ENCODE measurements at places on chromosomes 12 and 14.

GRCh38 chr14:51367600-51367931 lies 127.5 kb downstream of the TMX1 start:
- DNase-seq, result no peak

DNA sequence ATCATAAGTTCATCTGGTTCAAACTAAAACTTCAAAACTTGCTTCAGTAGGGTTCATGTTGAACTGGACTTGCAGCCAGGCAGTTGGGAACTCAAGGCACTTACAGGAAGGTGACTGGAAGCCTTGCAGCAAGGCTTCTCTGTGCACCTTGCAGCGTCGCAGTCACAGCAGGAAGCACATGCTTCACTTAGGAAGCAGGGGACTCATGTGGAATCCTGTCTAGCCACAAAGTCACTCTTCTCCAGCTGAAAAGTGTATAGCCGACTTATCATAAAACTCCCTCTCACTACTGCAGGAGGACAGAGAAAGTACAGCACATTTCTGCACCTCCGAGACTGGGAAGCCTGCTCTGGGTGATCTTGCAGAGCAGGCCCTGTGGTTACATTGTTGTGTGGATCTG lies 114.0 kb upstream of the PRB2 start:
- DNase-seq, result no peak

DNA sequence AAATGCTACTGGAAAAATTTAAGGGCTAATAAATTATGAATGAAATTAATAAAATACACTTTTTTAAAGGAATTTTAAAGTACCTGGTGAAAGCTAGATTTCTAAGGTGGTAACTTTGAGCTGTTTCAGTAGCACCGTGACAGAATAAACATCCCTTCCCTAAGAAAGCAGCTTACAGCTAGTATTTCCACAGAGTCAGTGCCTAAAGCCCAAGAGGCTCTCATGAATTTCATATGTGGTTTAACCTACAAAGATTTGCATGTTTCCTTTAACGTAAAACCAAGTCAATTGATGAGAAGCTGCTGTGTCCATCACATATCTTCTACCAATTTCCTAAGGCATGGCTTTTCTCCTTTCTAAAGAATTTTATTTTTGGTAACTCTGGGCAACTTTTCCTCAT lies 56.8 kb downstream of the IFNG start:
- no peak for DNase-seq

DNA sequence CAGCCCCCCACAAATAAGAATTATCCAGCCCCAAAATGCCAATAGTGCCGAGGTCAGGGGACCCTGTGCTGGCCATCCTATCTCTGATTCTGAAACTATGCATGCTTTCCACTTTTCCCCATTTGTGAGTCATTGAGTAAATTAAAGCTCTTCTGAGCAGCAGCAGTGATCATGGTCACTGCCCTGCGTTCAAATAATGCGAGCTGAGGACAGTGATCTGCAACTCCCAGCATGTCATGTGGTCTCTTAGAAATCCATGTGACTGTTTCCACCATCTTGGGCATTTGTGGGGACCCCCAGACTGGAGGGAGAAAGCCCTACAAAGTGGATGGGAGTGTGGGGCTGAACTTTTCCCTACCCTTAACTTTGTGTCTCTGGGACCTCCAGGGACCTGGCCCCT lies 53.8 kb downstream of the C14orf132 start:
- DNase-seq, result no peak

DNA sequence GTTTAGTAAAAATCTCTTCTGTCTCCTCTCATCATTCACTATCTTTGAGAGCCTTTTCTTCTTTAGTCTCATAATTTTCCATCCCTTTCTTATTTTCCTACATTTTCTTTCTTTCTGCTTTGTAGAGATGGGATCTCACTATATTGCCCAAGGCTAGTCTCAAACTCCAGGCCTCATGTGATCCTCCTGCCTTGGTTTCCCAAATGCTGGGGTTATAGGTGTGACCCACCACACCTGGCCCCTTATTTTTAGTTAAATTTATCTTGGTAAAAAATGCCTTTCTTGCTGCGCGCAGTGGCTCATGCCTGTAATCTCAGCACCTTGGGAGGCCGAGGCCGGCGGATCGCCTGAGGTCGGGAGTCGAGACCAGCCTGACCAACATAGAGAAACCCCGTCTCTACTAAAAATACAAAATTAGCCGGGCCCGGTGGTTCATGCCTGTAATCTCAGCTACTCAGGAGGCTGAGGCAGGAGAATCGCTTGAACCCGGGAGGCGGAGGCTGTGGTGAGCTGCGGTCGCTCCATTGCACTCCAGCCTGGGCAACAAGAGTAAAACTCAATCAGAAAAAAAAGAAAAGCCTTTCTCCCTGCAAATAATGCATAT lies 996 bp downstream of the SLC2A3 start:
- peak; percentile 43 for DNase-seq

- peak; percentile 30 for DNase-seq
Observed at GRCh38 chr14:51776102-51776894, 84.1 kb upstream of the GNG2 start.

- no peak for DNase-seq
Observed at GRCh38 chr14:94282991-94283723, 9.9 kb downstream of the SERPINA10 start.

GRCh38 chr14:94679937-94680861 lies 68.0 kb downstream of the SERPINA3 start:
- DNase-seq, result no peak

DNA sequence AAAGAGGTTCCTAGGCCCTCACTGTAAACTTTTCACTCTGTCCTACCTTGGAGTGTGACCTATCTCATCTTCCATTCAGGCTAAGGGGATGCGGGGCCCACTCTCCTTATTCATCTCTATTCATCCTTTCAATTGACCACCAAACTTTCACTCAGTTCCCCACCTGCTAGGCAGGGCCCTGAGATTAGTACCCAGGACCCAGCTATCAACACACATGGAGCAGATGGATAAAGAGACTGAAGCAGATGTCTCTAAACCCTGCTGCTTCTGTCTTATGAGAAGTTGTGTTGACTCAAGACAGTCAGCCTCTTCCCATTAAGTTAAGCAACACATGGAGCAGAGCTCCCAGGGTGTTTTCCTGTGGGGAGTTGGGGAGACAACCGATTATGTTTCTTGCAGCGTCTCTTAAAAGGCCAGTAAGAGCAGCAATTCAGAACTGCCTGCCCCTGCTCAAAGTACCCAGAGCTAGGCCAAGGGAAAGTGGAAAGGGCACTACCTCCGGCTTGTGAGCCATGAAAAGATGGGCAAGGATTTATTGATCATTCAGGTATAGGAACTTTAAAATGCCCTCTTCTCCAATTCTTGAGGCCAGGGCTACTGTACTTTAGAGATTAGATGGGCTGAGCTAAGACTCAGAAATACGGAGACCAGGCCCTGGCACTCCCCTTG lies 10.7 kb downstream of the KRT76 start:
- no peak for DNase-seq

DNA sequence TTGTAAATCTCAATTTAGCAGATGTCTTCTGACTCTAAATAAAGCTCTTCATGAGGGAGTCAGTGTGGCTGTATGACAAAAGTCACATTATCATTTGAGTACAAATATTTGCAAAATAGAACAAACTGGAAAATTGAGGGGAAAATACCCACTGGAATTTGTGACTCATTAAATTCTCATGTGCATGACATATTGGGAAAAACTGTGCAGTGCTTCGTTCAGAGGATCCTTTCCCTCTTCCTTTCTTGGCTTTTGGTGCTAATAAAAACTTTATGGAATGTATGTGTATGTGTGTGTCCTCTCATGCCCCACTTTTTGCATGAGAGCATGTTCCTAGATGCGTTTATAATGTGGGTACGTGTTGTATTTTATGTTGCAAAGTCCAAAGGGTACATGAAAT lies 267.8 kb downstream of the KTN1 start:
- DNase-seq, result no peak

DNA sequence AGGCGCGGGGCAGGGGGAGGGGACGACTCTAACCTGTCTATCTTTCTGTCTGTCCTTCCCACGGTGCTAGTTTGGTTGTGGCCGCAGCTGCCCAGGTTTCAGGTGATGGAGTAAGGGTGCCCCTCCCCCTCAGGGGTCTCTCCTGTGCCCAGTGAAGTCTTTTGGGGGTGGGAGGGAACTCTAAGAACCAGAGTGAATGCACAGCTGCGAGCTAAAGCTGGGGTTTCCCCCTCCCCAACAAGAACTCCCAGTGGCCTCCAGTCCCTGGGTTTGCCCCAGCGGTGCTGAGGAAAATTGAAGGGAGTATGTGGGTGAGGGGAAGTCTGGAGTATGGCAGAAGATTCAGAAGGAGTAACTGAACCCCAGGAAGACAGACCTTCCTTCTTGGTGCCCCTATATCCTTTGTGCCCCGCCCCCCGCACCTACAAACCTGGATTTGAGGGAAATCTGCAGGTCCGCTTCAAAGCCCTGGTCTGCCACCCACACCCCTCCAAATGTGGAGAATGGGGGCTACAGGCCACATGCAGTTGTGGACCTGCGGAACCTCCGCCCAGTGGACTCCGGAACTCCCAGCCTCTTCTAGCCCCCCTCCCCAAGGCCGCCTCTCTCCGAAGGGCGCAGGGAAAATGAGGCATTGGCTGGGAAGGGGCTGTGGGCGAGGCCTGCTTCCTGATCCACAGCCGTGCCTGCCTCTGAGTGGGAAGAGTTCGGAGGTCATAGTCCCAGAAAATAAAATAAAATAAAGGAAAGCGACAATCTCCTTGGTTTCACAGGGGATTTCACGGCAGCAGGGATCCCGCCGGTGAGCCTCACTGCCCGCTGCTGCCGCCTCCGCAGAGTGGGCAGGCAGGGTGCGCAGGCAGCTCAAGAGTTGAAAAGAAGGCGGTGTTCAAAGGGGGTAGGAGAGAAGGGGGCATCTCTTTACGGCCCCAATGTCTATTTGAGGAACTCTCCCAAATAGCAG lies 3.4 kb upstream of the HOXC9 start:
- DNase-seq, result no peak

GRCh38 chr14:91238085-91238484 lies 6.4 kb downstream of the GPR68 start:
- DNase-seq, result no peak

- no peak for DNase-seq
Observed at GRCh38 chr12:66637699-66638301, 41.1 kb downstream of the GRIP1 start.

GRCh38 chr14:96808619-96809406 lies 11.6 kb downstream of the VRK1 start:
- no peak for DNase-seq

DNA sequence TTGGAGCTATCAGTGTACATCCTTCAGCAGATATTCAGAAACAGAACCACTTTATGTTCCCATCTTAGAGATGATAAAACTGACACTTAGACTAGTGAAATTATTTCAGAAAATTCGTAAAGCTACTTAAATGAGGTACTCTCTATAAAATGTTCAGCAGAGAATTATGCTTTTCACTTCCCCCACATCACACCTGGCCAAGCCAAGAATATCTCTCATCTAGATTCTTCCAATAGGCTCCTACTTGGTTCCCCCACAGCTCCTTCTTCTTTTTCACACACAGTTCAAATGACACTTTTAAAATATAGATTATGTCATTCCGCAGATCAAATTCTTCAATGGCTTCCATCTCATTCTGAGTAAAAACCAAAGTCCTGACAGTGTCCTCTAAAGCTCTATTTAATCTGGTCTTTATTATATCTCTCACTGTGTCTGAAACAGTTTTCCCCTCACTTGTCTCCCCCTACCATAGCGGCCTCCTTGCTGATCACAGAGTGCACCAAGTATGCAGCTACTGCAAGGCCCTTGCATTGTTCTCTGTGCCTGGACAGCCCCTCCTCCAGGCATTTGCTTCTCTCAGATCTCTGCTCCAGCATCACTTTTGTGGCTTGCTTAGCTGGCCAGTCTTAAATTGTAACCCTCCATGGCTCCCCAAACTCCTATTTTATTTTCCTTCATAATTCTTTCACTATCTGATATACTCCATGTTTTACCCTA lies 736.8 kb upstream of the USP15 start:
- DNase-seq, result no peak

DNA sequence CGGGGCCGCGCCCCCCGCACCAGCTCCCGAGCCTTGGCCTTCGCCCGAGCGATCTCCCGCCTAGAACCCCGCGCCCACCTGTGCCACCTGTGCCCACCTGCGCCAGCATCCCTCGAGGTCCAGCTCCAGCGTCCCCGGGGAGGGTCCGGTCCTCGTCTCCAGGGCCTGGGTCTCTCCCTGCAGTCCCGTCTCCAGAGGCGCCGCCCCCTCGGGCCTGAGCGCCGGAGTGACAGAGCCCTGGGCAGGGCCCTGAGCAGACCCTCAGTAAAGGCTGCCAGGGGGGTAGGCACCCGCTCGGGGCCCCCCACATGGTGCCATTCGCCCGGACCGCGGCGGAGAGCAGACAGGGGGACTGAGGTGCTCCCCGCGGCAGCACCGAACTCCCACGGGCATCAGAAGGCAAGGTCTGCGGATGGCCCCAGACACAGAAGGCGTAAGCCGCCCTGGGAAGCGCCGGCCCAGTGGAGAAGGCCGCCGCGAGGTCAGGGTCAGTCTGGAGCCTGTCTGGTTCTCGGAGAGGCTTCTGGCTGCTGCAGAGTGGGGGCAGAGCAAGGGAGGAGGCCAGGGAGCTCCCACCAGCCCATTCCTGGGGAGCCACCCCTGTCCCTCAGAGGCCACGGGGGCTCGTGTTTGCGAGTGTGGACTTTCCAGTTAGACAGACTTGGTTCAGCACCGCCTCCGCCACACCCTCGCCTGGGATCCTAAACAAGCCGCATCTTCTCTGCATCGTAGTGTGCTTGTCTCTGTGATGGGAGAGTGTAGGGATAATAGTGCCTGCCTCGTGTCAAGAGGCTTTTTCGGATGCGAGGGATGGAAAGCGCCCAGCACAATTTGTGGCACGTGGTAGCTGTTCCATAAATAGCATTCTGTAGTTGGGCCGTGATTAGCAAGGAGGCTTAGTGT lies 1.1 kb upstream of the PPP1R13B start:
- DNase-seq, result no peak

DNA sequence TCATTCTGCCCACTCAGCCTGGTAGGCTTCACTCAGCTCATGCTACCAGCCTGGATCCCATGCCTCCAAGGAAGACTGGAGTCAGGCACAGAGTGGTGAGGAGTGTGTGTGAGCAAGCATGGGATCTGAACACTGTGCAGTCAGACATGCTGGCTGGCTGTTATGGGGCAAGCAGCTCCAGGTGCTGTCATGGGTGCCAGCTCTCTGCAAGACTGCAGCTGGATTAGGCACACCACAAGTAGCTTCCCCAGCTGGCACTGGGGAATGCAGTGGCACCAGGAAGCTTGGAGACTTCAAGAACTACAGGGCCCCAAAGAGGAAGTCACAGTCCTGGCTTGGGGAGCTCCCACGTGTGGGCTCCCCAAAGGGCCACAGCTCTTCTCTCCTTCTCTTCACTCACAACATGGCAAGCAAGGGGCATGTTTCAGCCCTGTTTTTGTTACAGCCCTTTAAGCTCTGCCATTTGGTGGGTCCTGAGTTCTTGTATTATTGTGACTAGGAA lies 202.5 kb downstream of the VRK1 start:
- no peak for DNase-seq
